ENCODE measurements at places on chromosomes 1 and 21.

GRCh38 chr21:34911360-34911759 lies 137.7 kb downstream of the RUNX1 start:
- no peak for DNase-seq

DNA sequence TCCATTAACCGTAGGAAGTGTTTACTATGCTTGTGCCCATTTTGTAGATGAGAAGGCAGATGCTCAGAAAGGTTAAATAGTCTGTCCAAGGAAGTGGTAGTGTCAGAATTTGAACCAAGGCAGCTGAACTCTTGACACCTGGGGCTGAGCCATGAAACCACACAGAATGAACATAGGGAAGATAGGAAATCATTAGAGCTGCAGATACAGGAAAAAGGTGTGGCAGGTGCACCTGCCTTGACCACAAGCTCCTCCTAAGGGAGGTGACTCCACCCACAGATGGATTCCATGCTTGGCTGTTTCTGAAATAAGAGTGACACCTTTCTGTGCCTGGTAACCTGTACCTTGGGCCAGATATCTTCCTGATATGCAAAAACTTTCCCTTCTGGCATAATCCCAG lies 69.9 kb upstream of the IGSF21 start:
- DNase-seq: no peak

DNA sequence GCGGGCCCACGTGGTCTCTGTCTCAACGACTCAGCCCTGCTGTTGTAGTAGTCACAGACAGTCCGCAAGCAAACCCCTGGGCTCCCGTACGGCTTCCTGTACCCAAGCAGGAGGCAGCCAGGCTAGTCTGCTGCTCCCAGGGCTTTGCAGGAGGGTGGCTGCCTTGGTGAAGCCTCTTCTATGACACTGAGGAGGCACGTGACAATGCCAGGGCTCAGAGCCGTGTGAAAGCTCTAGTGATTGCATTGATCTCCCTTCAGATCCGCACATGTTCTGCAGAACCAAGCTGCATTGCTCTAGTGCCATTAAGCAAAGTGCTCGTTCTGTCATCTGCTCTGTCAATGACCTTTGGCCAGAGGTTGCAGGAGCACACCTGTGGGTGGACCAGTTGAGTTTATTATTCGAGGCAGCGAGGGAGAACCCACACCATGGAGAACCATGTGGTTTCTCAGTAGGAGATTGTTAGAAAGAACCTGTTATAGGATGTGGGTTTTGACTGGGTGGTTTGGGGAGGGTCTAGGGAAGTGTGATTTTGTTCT lies 18.0 kb downstream of the UMODL1 start:
- no peak for DNase-seq

- no peak for DNase-seq
These were observed 324.6 kb downstream of the CAMTA1 start for GRCh38 chr1:7109901-7110300.

DNA sequence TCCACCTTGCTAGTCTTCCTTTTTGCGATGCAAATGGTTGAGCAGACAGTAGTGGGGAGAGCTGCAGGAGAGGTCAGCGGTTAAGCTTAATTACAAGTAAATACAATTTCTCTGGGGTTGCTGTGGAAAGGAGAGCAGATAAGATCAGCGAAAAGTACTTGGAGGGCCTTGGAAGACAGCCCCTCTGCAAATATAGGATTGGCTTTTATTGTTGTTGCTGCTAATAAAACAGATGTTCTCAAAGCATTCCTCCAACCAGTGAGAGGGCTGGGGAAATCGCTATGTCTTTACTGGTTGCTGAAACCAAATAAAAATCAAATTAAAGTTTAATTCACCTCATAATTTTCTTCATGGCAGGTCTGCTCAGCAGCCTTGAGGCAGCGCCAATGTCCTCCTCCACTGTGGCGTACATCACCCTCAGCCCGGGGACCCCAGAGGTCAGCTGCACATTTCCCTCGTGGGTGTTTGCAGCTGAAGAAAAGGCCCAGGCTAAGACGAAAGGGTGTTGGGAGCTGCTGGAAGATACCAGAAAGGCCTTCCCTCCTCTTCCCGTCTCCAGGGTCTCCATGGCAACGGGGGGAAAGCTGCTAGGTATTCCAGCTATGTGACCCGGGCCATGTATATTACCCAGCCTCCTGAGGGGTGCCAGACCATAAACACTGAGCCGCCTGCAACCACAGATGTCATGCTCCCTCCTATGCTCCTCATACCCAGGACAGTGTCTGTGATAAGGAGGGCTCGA lies 54.6 kb upstream of the POU2F1 start:
- no peak for DNase-seq

GRCh38 chr1:54439550-54440223 lies 33.5 kb upstream of the SSBP3 start:
- no peak for DNase-seq

DNA sequence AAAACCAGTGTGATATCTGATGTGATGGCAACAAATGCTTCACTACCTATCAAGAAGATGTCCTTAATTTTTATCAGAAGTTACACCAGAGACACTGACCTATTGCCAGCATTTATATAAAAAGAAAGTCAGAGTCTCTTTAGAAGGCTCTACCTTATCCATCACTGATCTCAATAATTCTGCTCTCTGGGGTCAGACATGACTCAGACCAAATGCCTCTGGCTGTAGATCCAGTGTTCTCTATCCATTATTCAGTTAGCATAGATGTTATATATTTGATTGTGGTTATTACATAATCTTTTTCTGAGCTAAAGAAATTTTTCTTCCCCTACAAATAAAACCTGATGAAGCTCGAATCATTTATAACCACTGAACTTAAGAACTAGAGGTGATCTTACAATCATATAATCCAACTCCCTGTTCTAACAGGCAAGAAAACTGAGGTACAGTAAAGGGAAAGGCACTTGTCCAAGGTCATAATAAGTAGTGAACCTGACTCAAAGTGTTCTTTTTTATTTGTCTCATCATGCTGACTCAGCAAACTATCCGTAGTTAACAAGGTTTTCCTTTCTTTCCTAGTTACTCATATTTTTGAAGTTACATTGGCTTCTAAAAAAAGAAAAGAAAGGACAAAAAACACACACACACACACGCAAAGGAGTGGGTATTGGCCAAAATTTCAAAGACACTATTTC lies 43.6 kb upstream of the ESRRG start:
- DNase-seq: no peak

DNA sequence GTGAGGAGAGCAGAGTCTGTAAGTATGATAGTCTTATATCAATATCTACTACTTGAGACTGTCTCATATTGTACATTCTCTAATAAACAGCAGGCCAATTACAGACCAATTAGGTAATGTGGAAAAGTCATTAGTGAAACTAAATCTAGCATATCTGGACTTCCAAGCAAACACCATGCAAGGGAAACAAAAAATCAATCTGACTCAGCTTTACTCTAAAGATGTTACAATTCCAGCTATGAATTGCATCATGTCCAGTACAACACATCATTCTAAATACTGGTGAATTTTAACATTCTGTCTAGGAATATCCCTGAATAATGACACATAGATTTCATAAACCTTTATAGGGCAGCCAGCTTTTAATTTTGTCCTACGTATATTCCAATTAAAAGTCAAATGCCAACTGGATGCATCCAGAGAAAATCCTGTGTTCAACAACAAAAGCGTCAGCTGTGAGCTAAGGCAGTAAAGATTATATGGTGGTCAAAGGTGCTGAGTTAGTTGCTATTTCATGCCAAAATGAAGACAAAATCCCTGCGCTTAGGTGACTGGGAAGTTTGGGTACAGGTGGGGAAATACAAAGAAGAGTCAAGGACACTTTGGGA lies 159.3 kb downstream of the TTLL7 start:
- DNase-seq: no peak

DNA sequence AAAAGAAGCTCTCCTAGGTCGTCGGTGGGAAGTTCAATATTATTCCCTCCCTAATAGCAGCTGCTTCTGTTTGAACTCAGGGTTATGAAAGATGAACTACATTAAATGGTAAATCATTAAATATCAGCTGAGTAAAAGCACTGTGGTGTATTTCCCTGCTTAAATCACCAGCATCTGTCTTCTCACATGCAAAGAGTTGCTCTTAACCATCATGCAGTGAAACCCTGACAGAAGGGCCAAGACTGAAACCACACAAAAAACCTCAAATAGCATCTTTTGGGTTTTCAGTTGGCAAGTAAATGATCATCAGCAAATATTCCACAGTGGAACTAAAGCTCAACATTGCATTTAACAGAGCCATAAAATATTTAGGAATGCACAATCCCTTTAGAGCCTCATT lies 380.0 kb upstream of the ADGRL2 start:
- DNase-seq: no peak

DNA sequence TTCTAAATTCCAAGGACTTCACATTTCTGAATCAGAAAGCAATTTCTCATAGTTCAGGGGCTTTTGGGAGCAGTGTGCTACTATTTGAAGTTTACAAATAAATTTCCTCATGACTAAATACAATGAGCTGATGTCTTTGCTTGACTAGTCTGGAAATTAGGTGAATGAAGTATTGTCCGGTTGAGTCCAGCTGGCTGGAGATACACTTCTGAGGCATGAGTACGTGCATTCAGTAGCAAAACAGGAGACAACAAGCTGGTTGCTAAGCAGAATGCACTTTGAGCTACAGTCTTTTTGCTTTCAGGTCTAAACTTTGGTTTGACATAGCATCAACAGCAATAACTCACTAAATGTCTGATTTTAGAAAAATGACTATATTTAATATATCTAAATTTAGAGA lies 27.1 kb downstream of the ZNHIT6 start:
- DNase-seq: no peak

- no peak for DNase-seq
These were observed 2.1 kb downstream of the CDC7 start for GRCh38 chr1:91502672-91503184.

DNA sequence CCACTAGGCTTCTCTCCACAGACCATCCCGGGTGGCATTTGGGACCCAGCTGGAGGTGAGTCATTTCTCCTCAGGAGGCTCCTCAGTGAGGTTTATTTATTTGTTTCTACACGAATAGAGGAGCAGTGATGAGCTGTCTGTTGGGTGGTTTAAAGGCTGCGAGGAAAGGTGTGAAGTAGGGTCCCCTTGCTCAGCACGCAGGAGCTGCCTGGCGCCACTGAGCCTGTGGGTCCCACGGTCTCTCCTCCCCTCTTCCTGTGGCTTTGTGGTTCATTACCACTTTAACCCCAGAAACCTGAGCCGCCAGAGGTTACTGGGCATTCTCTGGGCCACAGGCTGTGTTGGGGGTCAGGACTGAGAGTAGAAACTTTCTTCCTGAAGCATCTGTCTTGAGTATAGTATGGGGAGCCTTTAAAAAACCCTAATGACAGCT lies 39.9 kb downstream of the IL6R start:
- DNase-seq: no peak

GRCh38 chr1:61058483-61059245 lies 23.7 kb upstream of the NFIA start:
- DNase-seq: no peak

- no peak for DNase-seq
These were observed 53.2 kb downstream of the OPTC start for GRCh38 chr1:203547147-203547546.

- DNase-seq: no peak
These were observed 9.0 kb downstream of the URB1 start for GRCh38 chr21:32383812-32384211.

DNA sequence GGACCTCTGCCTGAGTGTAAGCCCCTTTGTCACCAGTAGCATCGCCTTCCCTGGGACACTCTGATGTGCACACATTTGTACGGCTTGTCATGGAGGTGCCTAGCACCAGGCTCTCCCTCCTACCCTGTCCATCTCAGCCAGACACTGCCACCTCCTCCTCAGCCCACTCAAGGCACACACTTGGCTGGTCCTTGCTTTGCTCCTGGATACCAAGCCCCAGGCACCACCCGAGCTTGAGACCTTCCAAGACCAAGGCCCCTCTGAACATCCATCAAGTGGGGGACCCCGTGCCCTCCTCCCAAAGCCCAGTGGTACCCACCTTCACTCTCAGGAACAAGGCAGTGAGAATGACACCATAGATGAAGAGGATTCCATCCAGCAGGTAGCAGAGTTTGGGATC lies 78.0 kb downstream of the CD247 start:
- DNase-seq: no peak

GRCh38 chr1:111895469-111895868 lies 94.0 kb downstream of the KCND3 start:
- no peak for DNase-seq

DNA sequence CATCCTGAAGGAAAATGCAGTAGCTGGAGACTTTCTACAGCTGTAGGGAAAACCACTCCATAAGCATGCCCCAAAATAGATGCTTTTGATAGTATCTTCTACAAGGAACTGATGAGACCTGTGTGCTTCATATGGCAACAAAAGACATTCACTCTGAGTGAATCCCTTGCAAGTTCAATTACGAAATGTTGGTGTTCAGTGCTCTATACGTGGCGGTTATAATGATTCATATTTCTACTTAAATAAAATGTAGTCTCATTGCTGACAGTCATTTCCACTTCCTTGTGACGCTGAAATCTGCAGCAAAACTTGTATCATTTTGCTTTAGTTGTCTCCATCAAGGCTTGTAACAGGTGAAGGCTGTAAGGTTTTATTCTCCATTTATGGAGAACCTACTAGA lies 20.6 kb downstream of the TOR1AIP2 start:
- DNase-seq: no peak

GRCh38 chr1:53860967-53861411 lies 22.9 kb upstream of the NDC1 start:
- no peak for DNase-seq

Measured in stimulated activated CD8-positive, alpha-beta memory T cell treated with anti-CD3 and anti-CD28 coated beads, Interleukin-7, amount 100 ng/mL, for 24 hours (primary cell).